ENCODE measurements at places on chromosomes 2 and 18.

DNA sequence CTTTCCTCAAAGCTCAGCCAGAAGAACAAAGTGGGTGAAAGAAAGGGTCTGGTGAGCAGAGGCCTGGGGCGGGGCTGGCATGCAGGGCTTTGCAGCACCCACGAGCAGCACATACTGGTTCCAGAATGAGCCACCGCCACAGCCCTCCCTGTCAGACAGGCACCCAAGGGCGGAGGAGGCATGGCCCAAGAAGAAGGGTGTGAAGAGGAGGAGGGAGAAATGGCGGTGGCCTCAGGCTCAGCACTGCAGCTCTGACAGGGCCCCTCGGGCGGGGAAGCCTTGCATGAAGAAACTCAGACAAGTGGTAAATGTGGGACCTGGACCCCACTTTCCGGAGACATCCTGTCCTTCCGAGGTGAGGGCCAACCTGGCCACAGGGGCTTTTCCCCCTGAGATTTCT lies 15.7 kb downstream of the FAM228A start:
- DNase-seq, result no peak

- peak; percentile 3 for DNase-seq
These were observed 964.7 kb upstream of the ZEB2 start for GRCh38 chr2:145484448-145485097.

GRCh38 chr2:241859017-241859435 lies 332 bp upstream of the PDCD1 start:
- no peak for DNase-seq

GRCh38 chr18:60978338-60978737 lies 354.9 kb upstream of the CDH20 start:
- no peak for DNase-seq

DNA sequence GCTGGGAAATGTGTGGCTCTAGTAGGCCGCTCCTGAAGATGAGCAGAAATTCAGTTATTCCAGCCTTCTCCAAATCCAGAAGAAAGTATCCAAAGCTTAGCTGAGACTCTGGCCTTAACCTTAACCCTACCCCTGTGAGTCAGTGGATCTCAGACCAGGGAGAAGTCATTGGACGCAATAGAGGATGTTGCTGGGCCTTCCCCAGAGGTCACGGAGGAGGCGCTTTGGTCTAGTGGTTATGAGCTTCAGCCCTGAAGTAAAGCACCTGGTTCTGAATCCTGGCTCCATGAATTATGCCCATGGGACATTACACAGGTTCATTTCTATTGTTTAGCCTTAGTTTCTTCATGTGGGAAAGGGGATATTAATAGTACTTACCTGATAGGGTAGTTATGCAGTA lies 24.0 kb downstream of the PKDCC start:
- no peak for DNase-seq

GRCh38 chr2:129165006-129165405 lies 814.5 kb upstream of the RAB6C start:
- no peak for DNase-seq

GRCh38 chr18:66587430-66587829 lies 16.5 kb downstream of the CDH19 start:
- DNase-seq, result no peak

- no peak for DNase-seq
These were observed 142.5 kb downstream of the SPHKAP start for GRCh38 chr2:228038967-228039366.

DNA sequence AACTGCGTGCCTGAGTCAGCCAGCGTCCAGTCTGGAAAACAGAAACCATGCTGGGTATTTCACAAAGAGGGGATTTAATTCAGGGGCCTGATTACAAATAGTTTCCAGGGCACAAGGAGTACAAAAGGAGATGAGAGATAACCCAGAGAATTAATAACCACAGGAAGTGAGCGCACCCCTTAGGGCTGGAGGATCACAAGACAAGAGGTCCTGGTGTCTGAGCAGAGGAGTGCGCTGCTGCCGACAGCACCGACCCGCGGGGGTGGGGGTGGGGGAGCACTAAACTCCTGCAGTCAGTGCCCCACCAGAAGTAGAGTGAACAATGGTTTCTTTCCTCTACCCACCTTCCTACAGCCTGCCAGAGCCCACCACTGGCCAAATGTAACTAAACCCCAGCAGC lies 20.8 kb upstream of the MAL start:
- no peak for DNase-seq

DNA sequence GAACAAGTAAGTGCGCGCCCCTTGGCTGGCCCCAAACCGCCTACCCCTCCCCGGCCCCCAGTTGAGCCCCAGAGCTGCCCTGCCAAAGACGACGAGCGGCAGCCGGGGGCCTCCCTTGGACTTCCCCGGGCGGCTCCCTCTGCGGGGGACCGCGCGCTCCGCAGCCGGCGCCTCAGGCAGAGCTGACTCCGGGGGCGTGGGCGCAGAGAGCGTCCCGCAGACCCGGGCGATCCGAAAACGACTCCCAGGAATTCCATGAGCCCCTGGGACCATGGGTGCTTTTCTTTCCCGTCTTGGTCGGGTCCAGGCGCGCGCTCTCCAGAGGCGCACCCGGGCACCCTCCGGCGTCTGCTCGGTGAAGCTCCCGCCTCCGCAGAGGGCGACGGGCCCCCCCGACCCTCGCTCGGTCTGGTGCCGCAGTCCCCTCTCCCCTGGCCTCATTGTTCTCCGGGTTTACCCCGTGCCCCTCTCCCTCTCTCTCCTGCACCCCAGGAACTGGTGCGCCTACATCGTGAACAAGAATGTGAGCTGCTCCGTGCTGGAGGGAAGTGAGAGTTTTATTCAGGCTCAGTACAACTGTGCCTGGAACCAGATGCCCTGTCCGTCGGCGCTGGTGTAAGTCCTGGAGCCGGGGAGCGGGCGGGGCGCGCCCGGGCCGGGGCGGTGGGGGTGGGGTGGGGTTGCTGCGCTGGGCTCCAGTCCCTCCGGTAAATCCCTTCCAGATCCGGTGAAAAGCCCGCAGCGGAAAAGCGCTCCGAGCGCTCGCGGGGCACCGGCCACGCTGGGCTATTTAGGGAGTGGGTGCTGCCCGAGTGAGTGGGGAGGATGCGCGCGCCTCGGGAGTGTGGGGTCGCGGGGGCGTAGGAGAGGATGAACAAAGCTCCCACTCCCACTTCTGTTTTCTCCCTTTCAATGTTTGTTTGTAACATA lies 776 bp downstream of the EMILIN2 start:
- DNase-seq, result no peak

DNA sequence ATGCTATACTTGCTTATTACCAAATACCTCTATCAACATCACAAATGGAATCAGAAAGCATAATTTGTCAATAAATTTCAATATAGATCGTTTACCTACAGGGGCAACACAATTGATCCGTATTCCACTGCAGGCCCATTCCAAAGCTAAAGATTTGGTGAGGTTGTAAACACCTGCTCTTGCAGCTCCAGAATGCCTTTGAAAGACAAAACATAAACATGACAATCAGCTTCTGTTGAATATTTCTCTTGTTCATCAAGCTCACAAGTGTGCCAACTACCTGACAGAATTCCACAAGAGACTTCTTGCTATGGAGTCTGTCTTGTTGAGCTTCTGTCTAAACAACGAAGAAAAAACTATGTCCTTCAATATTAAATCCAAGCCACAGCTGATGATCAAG lies 30.3 kb downstream of the PECR start:
- DNase-seq, result no peak

- peak; percentile 50 for DNase-seq
These were observed 100.1 kb upstream of the TLK1 start for GRCh38 chr2:171260471-171261424.

GRCh38 chr2:70522627-70523026 lies 31.0 kb downstream of the TGFA start:
- DNase-seq, result no peak

- no peak for DNase-seq
These were observed 21.7 kb downstream of the HNRNPA3 start for GRCh38 chr2:177234267-177234666.

- no peak for DNase-seq
These were observed 24.3 kb downstream of the ERMN start for GRCh38 chr2:157301307-157301706.

DNA sequence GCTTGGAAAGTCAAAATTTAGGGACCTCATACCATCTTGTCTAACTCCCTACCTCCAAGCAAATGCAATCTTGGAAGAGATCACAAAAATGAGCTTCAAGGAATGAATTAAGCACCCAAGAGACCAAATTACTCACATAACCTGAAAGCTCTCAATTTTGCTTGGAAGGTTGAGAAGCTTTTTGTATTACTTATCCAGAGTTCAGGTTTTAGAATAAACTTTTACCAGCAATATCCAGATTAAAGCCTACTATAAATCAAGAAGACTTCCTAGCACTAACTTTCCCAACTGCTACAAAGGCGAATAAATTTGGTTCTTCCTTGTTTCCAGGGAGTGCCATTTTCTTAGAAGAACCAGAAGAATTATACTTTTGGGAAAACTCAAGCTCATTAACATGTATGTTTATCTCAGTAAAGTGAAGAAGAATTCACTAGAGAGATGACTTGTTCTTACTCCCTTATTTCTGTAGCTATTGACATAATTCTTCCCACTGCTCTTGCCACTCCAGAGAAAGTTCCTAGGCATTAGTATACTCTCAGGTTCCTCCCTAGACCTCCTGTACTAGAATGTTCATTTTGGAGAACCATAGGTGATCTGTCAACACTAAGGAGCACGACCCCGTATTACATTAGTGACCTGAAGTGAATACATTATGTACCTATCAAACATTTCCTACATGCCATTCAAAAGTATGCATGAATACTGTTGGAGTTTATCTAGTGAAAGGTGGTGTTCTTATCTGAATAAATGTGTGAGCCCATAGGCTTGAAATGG lies 18.0 kb upstream of the STPG4 start:
- DNase-seq, result no peak

GRCh38 chr2:87401726-87402345 lies 346.1 kb upstream of the PLGLB2 start:
- DNase-seq, result no peak

- no peak for DNase-seq
These were observed 227.9 kb downstream of the CDH2 start for GRCh38 chr18:27948986-27949385.

DNA sequence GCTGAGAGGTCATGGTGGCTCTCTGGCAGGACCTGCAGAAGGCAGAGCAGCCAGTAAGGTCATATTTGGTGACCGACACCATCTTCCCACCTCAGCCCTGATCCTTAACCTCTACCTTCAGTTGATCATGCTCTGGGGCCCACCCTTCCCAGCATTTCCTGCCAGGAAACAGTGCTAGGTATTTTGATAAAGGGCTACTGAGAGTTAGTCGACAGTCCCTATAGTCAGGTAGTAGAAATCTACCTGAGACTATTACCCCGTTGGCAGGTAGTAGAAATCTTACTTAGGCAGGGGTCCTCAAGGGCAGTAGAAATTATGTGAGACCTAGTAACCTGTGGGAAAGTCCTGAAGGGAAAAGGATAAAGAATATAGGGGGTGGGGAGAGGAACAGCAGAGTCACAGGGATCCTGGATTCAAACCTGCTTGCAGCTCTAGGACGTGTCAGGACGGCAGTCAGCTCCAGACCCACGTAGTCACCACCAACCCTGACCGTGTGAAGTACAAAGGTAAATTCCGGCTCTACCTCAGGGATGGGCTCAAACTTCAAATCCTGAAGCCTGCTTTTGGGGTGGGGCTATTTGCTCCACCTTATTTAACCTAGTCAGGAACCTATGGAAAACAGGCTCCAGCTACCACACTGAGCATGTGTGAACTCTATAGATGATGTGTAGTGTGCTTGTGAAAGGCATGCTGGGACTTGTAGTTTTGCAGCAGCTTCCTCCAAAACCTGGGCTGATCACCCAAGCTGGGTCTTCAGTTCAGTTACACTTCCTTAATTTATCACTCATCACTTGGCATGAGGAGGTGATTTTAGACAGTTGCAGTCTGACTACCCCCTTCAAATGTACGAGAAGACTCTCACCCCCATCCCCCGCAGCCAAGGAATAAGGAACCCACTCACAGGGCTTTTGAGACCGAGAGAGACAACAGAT lies at the start of gene DQX1:
Gene DQX1 (minus strand): TSS at position 515 of the 932 bp plus-strand sequence. CDS start 502 bp downstream, at position 13.
- peak; percentile 52 for DNase-seq

GRCh38 chr18:7567474-7568425 lies 634 bp downstream of the PTPRM start:
- DNase-seq, result no peak

All from activated CD4-positive, alpha-beta T cell treated with anti-CD3 and anti-CD28 coated beads, Interleukin-2, Interleukin-4, amounts not matched to agents 100 ng/mL and 50 ng/mL, durations not matched to agents 16 hours and 8 hours (primary cell).